ENCODE measurements at places on chromosomes 11 and 22.

DNA sequence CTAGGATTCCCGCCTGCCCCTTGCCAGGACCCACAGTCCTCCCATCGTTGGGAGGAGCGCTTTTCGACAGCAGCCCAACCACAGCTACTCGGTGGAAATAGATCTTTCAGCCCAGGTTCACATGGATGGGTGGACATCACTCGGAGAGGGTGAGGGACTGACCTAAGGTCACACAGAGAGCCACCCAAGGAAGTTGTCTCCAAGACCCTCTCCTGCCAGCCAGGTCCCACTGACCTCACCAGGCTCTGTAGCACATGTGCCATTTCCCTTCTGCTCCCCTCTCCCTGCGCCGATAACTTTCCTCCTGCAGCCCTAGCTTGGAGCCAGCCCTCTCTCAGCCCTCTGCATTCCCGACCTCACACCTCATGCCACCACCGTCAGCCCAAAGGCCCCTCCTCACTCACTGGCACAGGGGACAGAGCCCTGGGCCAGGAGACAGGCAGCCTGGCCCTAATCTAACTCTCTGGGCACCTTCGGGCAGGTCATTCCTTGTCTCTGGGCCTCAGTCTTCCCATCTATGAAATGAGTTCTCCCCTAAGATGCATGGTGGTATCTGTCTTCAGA is 4.7 kb downstream of the KCNJ4 start:
- no peak for DNase-seq

- peak; percentile 48 for DNase-seq
Observed at GRCh38 chr22:21009638-21010425, 5.1 kb upstream of the P2RX6 start.

DNA sequence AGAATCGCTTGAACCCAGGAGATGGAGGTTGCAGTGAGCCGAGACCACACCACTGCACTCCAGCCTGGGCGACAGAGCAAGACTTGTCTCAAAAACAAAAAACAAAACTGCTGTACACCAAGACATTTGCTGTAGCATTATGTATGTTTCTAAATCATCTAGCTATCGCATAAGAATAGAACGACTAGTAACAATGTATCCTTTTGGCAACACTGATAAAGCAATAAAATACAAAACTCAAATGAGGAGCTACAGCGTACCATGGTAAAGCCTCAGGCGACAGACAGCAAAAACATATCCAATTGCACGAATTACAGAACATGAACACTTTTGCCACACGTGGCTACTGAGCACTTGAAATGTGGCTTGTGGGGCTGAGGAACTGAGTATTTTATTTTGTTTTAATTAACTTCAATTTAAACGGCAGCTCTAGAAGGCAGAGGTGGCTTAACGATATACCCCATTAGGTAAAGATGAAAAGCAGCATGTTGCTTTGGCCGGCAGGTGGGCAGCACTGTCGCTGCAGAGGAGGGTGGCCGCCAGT is 2.3 kb downstream of the TUBGCP6 start:
- no peak for DNase-seq

DNA sequence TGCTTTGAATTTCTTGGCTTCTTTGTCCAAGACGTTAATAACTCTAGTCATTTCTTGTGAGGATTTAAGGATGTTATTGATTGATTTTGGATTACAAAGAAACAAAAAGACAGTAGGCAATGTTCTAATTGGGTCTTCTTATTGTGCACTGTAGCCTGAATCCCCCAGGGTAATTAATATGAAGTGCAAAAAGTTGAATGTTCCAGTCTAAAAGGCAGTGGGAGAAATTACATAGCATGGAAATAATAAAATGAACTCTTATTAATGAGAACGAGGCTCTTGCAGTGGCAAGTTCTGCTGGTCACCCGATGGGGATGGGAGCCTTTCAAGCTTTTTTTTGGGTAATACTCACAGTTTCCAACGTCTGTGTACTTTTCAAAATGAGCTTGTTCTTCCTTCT is 45.6 kb downstream of the UBASH3B start:
- no peak for DNase-seq

DNA sequence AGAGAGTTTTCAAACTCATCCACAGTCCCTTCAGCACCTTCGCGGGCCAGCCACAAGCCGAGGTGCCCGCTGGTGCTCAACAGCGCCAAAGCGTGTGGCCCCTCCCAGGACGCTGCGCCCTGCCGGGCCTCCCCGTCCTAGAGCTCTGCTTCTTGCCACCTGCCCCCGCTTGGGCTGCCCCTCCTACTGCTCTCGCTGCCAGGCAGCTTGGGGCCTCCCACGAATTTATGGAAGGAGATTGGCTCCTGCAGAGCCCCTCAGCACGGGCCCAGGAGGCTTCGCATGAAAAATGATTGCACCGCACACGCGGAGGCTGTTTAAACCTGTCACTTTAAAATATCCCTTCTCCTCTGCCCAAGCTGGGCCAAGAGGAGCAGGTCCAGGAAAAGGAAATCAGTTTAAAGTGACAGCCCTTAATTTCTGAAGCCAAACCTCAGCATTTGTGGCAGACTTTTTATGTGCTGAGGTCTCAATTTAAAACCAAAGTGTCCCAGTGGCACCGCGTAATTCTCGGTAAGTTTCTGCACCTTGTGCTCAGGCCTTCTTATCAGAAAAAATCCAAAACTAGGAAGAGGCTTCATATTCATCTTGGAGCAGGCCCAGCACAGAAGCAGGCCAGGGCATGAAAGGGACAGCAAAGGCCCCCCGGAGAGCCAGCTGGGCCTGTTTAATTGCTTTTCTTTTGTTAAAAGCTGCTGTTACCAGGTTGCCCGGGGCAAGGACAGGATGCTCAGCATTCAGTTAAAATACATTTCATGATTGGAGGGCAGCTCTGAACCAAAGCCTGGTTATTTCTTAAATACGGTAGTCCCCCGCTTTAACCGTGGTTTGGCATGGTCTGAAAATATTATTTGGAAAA is 303.6 kb downstream of the OPCML start:
- no peak for DNase-seq

GRCh38 chr11:74784234-74784633 is 35.6 kb downstream of the RNF169 start:
- DNase-seq: no peak

DNA sequence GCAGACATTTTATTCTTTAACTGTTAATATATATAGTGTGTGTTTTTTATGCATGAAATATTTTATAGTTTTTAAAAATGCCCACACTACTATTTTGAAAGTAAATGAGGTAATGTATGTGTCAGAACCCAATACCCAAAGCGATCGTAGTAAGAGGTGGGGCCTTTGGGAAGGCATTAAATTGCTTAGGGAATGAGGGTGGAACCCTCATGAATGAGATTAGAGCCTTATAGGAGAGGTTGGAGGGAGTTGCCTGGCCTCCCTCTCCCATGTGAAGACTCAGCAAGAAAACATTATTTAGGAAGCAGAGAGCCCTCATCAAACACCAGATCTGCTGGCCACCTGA is 11.1 kb downstream of the KLHL35 start:
- no peak for DNase-seq

- no peak for DNase-seq
Observed at GRCh38 chr11:130727157-130728119, 188.8 kb downstream of the SNX19 start.

DNA sequence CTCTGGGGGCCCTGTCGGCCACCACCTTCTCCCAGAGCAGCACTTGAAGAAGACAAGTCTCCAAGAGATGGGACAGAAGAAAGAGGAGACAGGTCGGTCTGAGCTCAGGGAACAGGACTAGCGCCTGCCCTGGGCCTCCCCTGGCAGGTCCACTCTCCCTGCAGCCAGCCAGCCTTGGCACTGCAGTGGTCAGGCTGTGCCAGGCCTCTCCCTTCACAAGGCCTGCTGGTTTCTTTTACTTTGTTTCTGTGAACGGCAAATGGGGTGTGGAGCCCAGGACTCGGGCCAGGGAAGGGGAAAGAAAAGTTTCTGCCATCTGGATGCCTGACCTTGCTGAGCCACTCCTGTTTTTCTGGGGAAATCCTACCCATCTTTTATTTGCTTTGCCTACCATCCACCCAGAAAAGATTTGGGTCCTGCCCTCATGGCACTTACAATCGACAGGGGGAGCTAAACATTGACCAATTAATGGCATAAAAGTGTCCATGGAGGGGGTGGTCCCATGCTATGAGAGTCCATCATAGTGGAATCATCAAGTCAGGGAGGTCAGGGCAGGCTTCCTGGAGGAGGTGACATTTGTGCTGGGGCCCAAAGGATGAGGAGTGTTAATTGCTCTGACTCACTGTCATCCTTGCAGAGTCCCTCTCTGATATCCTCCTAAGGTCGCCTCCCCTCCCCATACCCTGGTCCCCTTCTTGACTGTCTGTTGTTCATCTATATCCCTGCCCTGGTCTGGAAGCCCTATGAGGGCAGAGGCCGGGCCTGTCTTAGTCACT is 65.2 kb downstream of the NFAM1 start:
- no peak for DNase-seq

DNA sequence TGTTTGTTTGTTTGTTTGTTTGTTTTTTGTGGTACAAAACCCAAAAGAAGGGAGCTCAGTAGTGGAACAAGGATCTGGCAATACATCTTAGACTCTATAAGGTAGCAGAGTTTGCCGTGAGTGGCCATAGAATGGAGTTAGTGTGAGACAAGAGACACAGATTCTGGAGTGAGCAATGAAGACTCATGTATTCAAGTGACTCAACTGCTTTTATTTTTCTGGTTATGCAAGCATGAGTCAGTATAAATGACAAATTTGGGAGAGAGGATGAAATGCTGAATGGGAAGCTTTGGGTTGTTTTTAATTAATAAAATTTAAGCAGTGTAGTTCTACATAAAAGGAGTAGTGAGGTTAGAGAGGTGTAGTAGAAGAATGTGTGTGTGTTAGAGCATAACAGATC is 143.6 kb upstream of the ANO5 start:
- no peak for DNase-seq

- no peak for DNase-seq
Observed at GRCh38 chr22:29105468-29105867, 32.6 kb downstream of the KREMEN1 start.

DNA sequence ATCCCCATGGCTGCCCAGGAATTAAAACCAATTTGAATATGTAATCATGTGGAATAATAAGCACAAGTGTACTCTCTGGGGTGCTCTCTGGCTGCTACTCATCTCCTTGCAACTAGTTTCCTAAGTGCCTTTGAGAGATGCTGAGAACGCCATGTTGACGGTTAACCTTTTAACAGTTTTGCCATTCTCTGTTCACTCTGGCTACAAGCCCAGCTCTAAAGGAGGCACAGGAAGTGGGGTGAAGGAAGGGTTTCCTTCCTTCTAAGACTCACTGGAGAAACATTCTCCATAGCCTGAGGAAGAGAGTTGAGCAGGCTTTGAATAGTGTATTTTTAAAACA is 122.0 kb upstream of the ZC3H12C start:
- DNase-seq: no peak

DNA sequence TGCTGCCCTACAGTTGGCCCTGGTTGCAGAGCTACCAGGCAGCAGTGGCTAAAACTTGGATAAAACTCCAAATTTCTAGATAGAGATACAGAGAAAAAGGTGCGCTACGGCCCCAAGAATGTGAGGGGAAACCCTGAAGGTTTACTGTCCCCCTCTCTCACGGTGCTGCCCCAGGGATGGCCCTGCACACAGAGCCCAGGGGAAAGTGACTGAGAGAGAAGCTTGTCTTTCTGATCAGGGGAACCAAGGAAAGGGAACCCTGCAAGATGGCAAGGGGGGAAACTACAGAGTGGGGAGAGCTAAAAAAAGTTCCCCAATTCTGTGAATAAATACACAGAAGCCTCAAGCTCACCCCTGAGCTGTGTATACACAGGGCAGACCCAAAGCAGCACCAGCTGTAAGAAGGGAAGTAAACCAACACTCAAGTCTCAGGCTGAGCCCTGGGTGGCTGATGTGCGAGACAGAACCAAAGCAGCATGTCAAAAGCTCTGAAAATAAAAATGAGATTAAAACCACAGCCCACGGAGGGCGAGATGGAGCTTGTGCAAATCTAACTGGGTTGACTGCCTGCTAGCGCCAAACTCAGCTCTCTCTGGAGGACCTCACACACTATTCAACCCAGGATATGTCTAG is 22.1 kb downstream of the GNB1L start:
- no peak for DNase-seq

GRCh38 chr11:132648851-132649250 is 883.5 kb downstream of the OPCML start:
- DNase-seq: no peak

GRCh38 chr22:22755778-22756100 is 111.3 kb downstream of the GGTLC2 start:
- DNase-seq: no peak

GRCh38 chr11:78497293-78497692 is 77.4 kb downstream of the NARS2 start:
- no peak for DNase-seq

GRCh38 chr11:84480131-84480530 is 1147.0 kb downstream of the DLG2 start:
- no peak for DNase-seq

- DNase-seq: no peak
Observed at GRCh38 chr11:1564535-1565172, 7.4 kb downstream of the DUSP8 start.

DNA sequence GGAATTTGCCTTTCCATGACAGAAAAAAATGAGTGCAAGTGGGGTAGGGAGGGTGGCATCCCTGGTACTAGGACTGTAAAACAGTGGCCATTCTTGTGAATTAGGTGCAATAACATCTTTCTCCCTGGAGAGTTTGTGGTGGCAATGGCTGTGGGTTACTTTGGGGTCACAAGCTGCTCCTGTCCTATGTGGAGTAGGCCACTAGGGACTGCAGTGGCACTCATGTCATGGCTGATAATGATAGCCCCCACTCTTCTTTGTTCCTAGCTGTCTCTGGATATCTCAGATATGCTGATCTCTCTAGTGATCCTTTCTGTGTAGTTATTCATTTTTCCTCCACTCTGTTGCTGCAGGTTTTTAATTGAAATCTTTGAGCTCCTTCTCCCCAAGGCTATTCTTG is 270.5 kb upstream of the CHORDC1 start:
- no peak for DNase-seq

DNA sequence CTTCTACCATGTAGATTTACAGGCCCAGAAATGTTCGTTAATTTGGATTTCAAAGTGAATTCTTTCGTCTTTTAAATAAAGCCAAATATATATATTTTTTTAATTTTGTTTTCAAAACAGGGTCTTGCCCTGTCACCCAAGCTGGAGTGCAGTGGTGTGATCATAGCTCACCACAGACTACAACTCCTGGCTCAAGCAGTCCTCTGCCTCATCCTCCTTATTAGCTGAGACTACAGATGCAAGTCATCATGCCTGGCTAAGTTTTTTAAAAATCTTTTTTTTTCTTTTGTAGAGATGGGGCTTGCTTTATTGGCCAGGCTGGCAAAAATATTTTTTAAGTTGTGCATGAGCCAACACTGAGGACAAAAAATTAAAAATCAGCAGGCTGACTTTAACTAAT is 5.0 kb upstream of the LMO2 start:
- DNase-seq: no peak

- DNase-seq: no peak
Observed at GRCh38 chr11:122197066-122197987, 81.3 kb upstream of the BLID start.

Measured in right lobe of liver (tissue), 6 donors.